NCI-H69 (cell line): ENCODE measurements at places on chromosomes 1 and 21.

DNA sequence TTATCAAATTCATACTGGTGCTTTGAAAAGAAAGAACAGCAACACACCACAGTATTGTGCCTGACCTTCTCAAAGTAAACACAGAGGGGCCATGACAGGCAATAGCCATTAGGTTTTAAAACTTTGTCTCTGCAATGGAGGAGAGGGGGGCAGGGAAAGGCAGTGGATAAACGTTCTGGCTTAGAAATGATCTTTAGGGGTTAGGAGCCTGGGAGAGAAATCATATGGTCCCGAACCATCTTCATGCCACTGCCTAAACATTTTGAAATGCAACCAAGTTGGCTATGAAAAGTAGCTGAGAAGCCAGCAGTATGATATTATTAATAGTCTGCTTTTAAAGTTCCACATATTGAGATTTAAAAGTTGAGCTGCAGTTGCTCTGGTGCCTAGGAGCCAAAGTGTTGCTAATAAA, 39.8 kb downstream of the PLPP3 start:
- DNase-seq = peak; percentile 1

- DNase-seq = peak; percentile 13
Measured at GRCh38 chr1:207938016-207938415, 27.1 kb upstream of the CD34 start.

DNA sequence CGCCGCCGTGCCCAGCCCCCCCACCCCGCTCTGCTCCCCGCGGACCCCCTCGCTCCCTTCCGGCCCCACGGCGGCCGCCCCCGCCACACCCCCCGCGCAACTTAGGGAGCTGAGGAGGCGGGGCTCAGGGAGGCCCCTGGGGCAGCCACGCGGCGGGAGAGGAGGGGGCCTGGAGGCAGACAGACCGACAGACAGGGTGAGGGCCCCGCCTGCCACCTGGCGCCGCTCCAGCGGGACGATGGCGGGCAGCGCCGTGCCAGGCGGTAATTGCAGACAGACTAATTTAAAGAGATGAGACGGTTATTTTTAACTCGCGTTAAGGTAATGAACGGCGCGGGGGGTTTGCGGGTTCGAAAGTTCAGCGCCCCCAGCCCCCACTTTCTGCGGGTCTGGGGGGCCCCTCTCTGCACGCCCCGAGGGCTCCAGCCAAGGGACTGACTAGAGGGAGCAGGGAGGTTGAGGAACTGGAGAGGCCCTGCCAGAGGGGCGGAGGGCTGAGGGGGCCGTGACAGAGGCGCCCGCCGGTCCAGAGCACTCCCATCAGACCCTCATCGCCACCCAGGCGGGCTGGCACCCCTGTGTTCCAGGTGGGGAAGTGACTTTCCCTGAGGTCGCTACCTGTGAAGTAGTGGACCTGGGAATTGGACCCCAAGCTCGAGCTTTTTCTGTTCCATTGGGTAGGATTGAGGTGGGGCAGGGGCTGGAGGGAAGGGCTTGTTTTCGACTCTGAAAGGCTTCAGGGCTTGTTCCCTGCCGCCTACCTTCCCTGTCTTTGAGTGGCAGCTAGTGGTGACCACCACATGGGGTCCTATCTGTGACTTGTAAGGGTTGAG, 5.4 kb downstream of the FOXO6 start:
- DNase-seq = peak; percentile 92

- DNase-seq = no peak
Measured at GRCh38 chr1:147475488-147475887, 65.8 kb upstream of the BCL9 start.

GRCh38 chr1:223242382-223242955, 99.4 kb upstream of the TLR5 start:
- DNase-seq = no peak

GRCh38 chr1:115012006-115012405, 17.6 kb upstream of the TSHB start:
- DNase-seq = no peak

- no peak for DNase-seq
Measured at GRCh38 chr1:15918962-15919715, 56.8 kb downstream of the ZBTB17 start.

GRCh38 chr1:109299558-109300343, 7.1 kb downstream of the MYBPHL start:
- peak; percentile 64 for DNase-seq

- peak; percentile 61 for DNase-seq
Measured at GRCh38 chr21:36429947-36430546, 44.9 kb downstream of the CHAF1B start.
